NCI-H510A (cell line): ENCODE measurements at places on chromosomes 11 and 22.

GRCh38 chr11:23471878-23472277 lies 611.6 kb upstream of the CCDC179 start:
- no peak for DNase-seq

DNA sequence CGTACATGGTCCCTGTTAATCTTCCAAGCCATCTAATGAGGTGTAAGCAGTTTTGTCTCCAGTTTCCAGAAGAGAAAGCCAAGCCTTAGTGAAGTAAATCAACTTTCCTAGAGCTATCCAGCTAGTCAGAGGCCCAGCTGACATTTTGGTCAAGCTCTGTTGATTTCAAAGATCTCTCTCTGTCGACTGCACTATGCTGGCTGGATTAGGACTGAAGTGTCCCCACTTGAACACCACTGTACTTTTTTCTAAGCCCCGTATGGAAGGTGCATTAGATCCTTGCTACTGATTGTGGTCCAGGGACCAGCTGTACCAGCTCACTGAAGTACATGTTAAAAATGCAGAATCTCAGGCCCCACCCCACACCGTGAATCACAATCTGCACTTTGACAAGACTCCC lies 176.5 kb upstream of the NAV2 start:
- DNase-seq, result no peak

DNA sequence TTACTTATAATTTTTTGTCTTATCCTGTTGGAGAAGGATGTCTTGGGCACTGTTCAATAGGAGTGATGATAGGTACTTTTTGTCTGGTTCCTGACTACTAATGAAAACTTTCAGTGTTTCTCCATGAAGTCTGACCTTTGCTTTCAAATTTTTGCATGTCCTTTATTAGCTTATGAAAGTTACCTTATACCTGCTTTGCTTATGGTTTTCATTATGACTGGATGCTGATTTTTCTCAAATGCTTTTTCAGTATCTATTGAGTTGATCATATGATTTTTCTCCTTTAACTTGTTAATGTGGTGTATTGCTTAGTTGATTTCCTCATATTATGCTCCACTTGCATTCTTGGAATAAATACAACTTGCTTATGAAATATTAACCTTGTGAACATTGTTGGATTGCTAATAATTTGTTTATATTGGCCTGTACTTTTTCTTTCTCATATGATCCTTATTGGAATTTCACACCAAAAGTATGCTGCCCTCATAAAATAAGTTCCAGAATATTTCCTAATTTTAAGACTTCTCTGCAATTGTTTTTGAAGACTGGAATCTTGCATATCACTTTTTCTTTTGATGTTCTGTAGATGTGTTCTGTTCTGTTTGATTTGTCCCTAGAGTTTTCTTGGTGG lies 85.0 kb upstream of the SC5D start:
- DNase-seq, result no peak

DNA sequence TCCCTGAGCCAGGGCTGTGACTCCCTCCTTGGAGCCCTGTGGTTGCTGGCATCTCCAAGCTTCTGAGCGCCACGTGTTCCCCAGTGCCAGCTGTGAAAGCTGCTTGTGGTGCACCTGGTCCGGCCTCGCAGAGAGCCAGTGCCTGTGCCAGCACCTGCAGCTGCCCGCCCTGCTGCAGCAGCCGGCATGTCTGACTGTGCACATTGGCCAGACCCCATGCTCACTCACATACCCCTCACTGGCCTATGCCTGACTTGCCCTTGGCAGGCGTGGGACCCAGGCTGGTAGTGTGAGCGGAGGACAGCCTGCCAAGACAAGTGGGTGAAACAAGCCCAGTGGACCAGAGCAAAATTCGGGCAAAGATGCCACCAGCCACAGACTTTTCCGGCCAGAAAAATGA lies 9.8 kb downstream of the MRPL48 start:
- DNase-seq, result no peak

GRCh38 chr11:62908468-62909072 lies 12.6 kb downstream of the CHRM1 start:
- DNase-seq, result no peak

DNA sequence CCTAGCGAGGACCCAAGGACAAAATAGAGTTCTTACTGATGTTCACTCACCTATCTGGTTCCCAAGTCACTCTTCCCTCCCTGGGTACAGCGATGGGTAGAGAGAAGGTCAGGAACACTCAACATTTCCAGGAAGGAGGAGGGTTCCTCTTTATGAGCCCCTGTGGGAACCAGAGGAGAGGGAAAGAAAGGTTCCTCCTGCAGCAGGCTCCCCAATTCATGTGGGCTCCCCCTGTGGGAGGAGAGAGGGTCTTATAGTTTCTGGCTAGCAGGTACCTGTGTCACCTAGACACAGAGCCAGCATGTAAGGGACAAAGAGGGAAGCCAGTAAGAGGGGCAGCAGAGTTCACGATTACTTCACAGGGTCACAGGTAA lies 93.5 kb downstream of the DBX1 start:
- DNase-seq, result no peak

GRCh38 chr11:10441091-10441490 lies 14.0 kb upstream of the AMPD3 start:
- no peak for DNase-seq

GRCh38 chr11:5107285-5107684 lies 30.9 kb downstream of the OR52A5 start:
- DNase-seq, result no peak

- DNase-seq, result no peak
Observed at GRCh38 chr11:114607753-114608459, 12.3 kb upstream of the NXPE4 start.

DNA sequence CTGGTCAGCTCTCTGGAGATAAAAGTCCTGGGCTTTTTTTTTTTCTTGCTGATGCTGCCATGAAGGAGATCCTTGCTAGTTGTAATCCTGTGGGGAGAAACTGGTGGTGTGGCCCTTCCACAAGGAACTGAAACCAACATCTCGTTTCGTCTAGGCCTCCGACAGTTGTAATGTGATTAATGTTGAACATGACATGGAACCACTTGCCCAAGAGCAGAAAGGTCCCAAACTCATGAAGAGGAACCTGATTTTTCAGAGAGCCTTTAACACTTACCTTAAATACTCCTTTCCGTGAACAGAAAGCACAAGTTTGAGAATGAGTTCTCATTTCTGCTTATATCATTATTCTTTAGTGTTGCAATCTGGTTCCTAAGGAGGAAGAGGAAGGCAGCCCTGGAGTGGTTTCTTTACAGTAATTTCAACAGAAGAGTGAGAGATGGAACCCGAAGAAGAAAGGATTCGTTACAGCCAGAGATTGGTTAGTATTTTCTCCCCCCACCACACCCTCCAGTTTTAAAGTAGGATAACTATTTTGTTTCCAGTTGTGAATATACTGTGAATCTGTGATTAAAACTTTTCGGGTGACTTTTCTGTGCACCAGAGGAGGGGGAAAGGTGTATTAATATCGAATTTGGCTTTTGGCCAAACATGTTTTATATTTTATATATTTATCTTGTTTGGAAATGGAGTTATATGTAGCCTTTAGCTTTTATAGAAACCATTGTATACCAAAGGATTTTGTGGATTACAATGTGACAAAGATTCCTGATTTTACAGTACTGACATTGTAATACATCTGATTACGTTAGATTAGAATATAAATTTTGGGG lies 2.0 kb downstream of the KDM2A start:
- no peak for DNase-seq

- DNase-seq, result no peak
Observed at GRCh38 chr22:19429950-19430889, 1.3 kb downstream of the HIRA start.

- DNase-seq, result no peak
Observed at GRCh38 chr11:68275721-68276507, 4.1 kb upstream of the C11orf24 start.

DNA sequence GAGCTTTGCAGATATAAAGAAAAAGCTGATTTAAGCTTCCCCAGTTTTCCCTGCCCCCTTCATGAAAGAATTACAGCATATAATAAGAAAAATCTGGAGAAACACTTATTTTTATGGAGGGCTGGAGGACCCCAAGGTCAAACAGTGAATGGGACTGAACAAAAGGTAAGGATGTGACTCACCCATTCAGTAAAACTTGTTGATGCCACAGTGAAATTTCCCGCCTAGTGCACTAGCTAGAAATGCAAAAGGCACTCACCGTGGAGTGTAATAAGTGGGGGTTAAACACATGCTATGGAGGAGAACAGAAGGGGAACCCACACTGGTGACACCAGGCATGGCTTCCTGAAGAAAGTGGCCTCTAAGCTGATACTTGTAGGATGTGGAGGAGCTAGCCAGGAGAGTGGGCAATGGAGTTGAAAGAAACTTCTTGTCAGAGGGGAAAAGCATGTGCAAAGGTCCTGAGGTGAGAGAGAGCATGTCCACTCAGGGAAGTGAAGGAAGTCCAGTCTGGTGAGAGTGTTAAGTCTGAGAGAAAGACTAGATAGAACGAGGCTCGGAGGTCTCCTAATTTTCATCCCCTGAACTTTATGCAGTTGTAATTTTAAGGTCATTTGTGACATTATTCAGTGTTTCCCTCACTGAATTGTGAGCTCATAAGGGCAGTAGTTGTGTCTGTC lies 77.1 kb downstream of the MIAT start:
- DNase-seq, result no peak

GRCh38 chr22:40654522-40655167 lies 18.1 kb upstream of the MRTFA start:
- DNase-seq, result no peak

GRCh38 chr11:44980533-44981427 lies 30.1 kb upstream of the TP53I11 start:
- no peak for DNase-seq

- no peak for DNase-seq
Observed at GRCh38 chr11:87736928-87737327, 438.3 kb downstream of the RAB38 start.

DNA sequence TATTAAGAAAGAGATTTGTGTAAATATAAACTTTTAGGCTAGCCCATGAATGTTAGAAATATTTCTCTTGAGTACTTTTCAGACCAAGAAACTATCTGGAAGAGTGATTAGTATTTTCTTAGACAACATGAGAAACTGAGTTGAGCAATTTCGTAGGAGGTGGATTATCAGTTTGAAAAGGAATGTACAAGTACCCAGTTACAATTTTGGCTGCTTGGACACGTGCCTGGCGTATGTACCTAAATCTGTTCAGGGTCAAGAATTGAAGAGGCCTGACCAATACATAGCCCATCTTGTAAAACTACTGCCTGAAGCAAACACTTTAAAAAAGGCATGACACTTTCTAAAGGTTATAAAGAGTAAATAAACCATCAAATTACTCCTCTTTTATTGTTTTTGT lies 71.1 kb downstream of the CCDC73 start:
- no peak for DNase-seq

- no peak for DNase-seq
Observed at GRCh38 chr11:107591378-107592230, 657 bp downstream of the ELMOD1 start.

DNA sequence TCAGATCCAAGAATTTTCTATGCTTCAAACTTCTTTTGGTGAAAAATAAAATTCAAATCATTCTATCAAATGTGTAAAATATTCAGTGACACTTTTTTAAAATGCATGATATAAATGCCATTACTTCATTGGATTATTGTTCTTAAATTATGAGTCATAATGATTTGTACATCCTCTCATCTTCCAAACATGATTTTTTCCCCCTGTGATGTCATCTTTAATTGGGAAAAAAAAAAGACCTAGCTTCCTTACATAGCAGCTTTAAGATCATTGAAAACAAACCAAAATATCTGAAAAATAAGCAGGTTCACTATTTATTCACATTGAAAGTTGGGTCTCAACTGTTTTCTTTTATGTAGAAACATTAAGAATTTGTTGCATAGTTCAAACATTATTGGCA lies 1549.4 kb downstream of the LRRC4C start:
- DNase-seq, result no peak

- DNase-seq, result no peak
Observed at GRCh38 chr11:13446444-13446843, 16.6 kb downstream of the BTBD10 start.

DNA sequence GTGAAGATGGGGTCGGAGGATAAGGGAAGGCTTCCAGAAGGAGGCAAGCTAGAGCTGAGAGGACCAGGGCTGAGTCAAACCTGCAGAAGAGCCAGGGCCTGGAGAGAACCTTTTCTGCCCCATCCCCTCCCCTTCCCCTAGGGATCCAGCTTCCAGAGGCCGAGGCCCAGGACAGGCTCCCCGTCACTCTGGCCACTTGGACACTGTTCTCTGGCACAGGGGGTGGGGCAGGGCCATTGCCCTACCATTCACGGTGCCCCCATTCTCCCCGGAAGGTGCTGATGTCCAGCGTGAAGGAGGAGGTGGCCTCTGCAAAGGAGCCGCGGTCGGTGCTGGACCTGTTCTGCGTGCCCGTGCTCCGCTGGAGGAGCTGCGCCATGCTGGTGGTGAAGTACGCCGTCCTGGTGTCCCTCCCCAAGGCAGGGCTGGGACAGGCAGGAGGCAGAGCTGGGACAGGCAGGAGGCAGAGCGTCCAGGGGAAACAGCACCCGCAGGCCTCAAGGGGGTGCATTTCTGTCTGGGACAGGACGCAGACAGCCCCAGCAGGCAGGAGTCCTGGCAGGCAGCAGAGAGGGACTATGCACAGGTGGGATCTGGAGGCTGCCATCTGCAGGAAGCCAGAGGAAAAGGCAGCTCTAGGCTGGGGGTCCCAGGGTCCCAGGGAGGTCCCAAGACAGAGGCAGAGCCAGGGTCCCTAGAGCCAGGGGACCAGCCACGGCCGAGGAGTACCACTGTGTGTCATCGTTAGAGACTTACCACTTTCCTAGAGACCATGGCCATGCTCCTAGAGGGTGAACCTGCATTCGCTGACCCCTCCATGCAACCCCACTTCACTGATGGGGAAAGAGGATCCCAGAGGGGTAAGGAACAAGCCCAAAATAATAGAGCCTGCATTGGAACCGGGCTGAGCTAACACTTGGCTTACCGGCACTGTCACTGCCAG lies 25.8 kb upstream of the SLC22A12 start:
- DNase-seq, result no peak

DNA sequence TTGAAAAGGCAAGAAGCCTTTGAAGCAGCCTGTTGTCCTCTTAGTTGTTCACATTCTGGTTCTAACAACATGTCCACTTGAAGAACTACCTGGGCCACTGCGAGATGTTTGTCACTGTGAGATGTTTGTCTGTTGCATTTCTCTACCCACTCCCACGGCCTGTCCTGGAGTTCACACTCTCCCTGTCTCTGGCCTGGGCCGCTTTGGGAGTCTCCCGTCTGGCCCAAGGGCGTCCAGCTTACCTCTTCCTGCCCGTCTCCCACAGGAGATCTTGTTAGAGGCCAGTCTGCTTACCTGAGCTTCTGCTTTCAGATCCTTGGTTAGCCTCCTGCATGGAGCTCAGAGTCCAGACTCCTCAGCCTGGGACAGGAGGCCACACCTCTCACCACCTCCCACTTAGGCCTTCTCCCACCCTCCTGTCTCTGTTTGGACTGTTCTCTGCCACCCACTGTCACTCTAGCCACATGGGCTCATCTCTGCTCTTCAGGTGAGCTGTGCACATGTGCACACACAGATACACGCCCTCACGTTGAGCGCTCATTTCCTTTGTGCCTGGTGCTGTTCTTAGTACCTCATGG lies 66.0 kb downstream of the TBC1D22A start:
- DNase-seq, result peak; percentile 54

GRCh38 chr22:49352361-49353169 lies 475.1 kb downstream of the BRD1 start:
- no peak for DNase-seq

- no peak for DNase-seq
Observed at GRCh38 chr11:1108246-1108900, 33.7 kb downstream of the MUC2 start.
